ENCODE measurements at places on chromosomes 4 and X. TPM values are rescaled to one million over a fixed set of nuclear protein-coding genes. Genes with fewer than 3 reads are reported as not detected.

DOK7 gene
- under 0.01 TPM for total RNA-seq

ELMOD2 gene
- total RNA-seq = 26.5 TPM

NRK gene
- total RNA-seq = under 0.01 TPM

NOX1 gene
- total RNA-seq = not detected

RBMXL3 gene
- total RNA-seq = not detected

RENBP gene
- 2.3 TPM for total RNA-seq

ZNF711 gene
- total RNA-seq = 0.38 TPM

BGN gene
- 43.9 TPM for total RNA-seq

DSPP gene
- total RNA-seq = not detected

GLRB gene
- total RNA-seq = 11.7 TPM

GLOD5 gene
- not detected for total RNA-seq

SPOCK3 gene
- total RNA-seq = 2.0 TPM

UCP1 gene
- not detected for total RNA-seq

ETFDH gene
- total RNA-seq = 22.2 TPM

DGKK gene
- not detected for total RNA-seq

COL4A6 gene
- 3.7 TPM for total RNA-seq

ADH6 gene
- total RNA-seq = under 0.01 TPM

GPRASP1 gene
- total RNA-seq = 7.3 TPM

TMEM150C gene
- total RNA-seq = 0.38 TPM

ADH1B gene
- total RNA-seq = 0.38 TPM

FMR1NB gene
- not detected for total RNA-seq

TCEAL6 gene
- not detected for total RNA-seq

TBX22 gene
- total RNA-seq = not detected

DUX4 gene
- total RNA-seq = not detected

HTN3 gene
- not detected for total RNA-seq

GABRE gene
- 23.0 TPM for total RNA-seq

CXCL11 gene
- not detected for total RNA-seq

PF4V1 gene
- total RNA-seq = 10.2 TPM

CSAG3 gene
- not detected for total RNA-seq

PAGE2 gene
- not detected for total RNA-seq

GASK1B gene
- total RNA-seq = 81.7 TPM

PABPC4L gene
- 0.38 TPM for total RNA-seq

NWD2 gene
- total RNA-seq = not detected

NDUFB11 gene
- 51.0 TPM for total RNA-seq

H2BW2 gene
- not detected for total RNA-seq

OPN1MW gene
- not detected for total RNA-seq

AGA gene
- total RNA-seq = 28.2 TPM

SLC4A4 gene
- total RNA-seq = 21.1 TPM

OTC gene
- not detected for total RNA-seq

CLDN34 gene
- not detected for total RNA-seq

GATA1 gene
- not detected for total RNA-seq

MSANTD1 gene
- 0.56 TPM for total RNA-seq

LNX1 gene
- 1.2 TPM for total RNA-seq

SSX2B gene
- total RNA-seq = not detected

CYTL1 gene
- total RNA-seq = not detected

BCORL1 gene
- 1.4 TPM for total RNA-seq

Data from regular cardiac myocyte (primary cell).